Effector memory CD4-positive, alpha-beta T cell (primary cell): ENCODE measurements at places on chromosomes 16 and 17.
A peak's percentile ranks its signal among the peaks of the same experiment; 100 is the strongest.

DNA sequence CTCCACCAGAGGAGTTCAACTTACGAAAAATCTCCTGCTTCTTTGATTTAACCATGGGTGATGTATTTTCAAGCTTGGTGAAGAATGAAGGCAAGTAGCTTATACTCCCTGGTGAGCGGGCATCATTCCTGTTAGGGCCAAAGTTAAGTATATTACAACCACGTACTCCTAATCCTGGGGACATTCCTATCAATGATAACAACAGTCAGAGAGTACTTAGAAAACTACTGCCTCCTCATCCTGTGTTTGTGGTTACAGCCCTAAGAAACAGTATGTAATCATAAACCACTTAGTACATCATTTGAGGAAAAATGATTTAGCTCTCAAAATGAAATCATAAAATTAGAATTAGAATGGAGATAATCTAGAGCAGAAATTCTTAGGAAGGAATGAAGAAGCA is 47.3 kb downstream of the TTC19 start:
- DNase-seq: no peak

DNA sequence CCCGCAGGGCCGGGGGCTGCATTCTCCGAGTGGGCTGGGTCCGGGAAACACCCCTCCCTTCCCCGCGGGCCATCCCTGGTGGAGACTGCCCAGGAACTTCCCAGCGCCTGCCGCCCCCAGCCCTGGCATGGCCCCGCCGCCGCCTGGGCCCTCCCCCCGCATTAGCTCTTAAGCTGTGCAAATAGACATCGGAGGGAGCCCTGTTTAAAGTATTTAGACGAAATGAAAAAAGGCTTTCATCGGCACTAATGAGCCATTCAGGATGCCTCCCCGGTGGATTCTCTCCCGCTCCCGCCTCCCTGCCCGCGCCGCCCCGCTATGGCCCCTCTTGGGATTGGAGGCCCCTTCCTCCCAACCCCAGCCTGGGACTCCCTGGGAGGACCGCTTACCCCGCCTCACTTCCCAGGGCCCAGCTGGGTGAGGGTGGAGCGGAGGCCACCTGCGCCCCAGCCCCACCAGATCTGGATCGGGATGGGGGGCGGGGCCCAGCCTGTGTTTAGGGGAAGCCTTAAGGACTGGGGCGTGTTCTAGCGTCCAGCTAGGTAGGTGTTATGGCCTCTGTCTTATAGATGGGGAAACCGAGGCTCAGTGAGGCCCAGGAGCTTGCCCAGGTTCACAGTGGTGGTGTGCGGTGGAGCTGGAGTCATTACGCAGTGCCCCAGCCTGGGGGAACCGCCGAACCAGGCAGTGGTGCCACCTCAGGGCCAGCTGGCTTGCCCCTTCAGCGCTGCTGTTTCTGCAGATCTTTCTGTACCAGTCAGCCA is 19.7 kb downstream of the SEZ6 start:
- no peak for DNase-seq

- DNase-seq: no peak
Observed at GRCh38 chr17:3571043-3571900, 13.7 kb upstream of the TRPV3 start.

GRCh38 chr17:17503566-17504130 is 7.5 kb upstream of the RASD1 start:
- no peak for DNase-seq

GRCh38 chr17:2800367-2800766 is 4.1 kb downstream of the RAP1GAP2 start:
- no peak for DNase-seq

- DNase-seq: no peak
Observed at GRCh38 chr17:21113049-21113690, 13.6 kb upstream of the DHRS7B start.

DNA sequence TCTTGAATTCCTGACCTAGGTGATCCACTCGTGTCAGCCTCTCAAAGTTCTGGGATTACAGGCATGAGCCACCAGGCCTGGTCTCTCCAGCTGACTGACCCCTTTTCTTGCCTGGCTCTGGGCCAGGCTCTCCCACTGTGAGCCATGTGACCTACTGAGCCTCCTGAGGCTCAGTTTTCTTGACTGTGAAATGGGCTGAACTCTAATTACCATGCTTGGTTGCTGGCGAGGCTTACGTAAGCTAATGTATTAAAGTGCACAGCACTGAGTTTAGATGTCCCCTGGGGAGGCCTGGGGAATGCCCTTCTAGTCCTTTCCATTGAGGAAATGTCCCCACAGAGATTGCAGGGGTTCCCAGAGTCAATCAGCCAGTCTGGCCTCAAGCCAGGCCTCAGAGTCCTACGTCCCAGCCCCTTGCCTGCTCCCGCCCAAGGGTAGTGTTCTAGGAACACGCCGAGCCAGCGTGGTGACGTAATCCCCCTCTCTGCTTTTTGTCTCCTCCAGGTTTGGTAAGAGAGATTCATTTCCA is 45.8 kb upstream of the LGALS9 start:
- no peak for DNase-seq

DNA sequence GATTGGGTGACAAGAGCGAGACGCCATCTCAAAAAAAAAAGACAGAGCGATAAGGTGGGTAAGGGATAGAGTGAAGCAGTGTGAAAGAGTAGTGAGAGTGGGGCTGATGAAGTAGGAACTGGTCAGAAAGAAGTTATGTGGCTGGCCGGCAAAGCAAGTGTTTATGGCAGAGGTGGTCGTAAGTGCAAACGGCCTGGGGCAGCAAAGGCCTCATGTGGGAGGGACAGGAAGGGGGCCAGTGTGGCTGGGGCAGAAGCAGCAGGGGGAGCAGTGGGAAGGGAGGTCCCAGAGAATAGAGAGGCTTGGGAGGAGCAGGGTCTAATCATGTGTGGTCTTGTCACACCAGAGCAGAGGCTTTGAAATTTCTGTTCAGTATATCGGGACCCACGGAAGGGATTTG is 186.2 kb downstream of the HS3ST3B1 start:
- DNase-seq: no peak

DNA sequence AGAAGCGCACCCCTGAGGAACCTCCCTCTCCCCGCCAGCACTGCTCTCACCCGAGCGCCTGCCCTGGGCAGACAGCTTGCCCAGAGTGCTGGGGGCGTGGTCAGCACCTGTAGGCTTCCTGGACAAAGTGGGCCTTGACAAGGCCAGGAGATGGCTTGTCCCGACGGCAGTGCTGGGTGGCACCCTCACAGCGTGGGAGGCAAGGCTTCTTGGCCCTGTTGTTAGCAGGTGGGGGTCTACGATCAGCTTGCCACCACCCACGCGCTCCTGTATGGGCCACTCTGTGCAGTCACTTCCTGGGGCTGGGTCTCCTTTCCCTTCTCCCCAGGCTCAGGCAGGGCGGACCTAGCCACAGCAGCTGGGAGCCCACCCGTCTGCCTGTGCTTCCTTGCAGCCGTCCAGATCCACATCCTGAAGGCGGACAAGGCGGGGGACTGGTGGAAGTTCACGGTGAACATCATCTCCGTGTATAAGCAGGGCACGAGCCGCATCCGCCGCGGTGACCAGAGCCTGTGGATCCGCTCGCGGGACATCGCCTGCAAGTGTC is 218.0 kb downstream of the NTN1 start:
- no peak for DNase-seq

DNA sequence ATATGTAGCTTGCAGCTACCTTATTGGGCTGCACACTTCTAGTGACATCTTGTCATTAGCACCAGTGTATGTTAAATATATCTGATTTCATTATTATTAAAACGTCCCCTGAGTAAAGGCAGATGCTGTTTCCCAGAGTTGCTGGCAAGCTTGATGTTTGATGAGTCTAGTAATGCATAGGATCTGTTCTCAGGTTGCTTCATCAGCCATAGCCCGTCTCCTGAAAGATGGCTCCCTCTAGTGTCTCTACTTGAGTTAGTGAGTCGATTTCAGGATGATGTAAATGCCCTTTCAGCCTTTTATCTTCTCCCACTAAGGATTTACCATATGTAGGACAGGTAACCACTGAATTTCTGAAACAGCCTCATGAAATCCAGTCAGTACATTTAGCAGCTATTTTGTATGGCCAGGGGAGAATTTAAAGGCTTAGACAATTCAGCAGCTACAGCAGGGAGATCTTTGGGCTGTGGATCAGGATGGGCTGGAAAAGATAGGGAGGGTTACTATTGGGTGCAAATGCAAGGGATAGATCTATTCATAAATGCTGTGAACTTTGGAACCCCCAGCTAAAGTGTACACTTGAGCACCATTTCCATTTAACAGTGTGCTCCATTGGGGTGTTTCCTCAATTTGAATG is 376.3 kb downstream of the CNTNAP4 start:
- no peak for DNase-seq

DNA sequence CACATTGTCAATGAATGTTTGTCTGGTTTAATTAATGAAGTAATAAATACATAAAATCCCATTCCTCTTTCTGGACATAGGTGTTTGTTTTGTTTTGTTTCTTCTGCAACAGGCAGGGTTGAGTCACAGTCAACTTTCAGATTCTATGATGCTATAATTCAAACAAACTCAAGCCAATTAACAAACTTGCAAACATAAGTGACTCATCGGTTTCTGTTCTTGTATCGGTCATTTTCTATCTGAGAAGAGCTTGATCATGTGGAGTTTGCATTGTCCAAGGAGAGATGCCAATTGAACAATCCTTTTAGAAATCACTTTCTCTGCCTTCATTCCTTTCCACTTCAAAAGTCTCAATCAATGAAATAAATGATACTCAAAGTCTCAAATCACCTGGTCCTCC is 294.2 kb upstream of the C16orf82 start:
- no peak for DNase-seq

GRCh38 chr17:58974354-58974753 is 132.3 kb downstream of the TRIM37 start:
- no peak for DNase-seq

GRCh38 chr16:58041628-58041955 is 16.0 kb downstream of the MMP15 start:
- DNase-seq: no peak

DNA sequence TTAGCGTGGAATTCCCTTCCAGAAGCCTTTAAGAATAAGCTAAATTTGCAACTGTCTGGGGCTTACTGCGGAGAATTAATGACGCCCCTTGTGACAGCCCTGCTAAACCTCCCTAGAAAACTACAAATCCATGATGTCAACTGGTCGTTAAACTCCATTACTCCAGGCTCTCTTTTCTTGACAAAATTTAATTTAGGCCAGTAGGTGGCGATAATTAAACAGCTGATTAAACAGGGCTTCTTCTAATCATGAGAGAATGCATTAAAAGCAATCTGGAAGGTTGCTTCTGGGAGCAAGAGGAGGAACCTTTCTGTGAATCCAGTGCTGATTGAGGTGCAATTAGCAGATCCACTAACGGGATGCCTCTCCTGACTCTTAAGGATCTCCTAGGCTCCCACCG is 8.1 kb upstream of the NLRP1 start:
- DNase-seq: no peak

DNA sequence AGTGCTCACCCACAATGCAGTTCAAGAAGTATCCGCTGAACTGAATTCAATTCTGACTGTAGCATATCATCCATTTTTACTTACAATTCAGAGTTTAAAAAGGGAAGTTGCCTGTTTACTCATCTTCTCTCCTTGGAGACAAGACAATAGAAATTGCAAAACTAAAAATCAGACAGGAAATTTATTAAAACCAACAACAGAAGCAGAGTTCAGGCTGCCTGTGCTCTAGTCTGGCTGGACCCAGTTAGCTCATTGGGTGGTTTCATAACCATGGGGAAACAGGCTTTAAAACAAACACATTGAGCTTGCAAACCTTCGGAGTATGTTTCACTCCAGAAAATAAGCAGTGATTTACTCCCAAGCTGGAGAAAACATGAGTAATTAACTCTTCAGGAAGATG is 321.4 kb downstream of the GRIN2A start:
- DNase-seq: no peak

GRCh38 chr16:35195864-35196216 is 1736.4 kb downstream of the TP53TG3F start:
- DNase-seq: no peak

DNA sequence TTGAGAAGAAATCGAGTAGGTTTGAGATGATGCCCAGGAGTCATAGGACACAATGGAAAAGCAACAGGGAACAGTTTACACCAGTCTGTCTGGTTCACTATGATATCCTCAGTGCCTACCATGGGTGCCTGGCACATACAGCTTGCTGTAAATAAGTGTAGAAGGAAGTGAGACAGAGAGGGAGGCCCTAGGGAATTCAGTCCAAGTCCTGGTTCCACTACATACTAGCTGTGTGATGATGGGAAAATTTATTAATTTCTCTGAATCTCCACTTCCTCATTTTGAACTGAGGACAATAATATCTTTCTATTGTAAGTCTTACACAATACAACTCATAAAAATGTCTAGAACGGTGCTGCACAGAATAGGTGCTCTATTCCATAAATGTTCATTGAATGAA is 53.3 kb upstream of the LYRM9 start:
- DNase-seq: no peak

- no peak for DNase-seq
Observed at GRCh38 chr17:17435323-17435722, 41.5 kb upstream of the MED9 start.

GRCh38 chr16:68247400-68247799 is 2.2 kb downstream of the PLA2G15 start:
- no peak for DNase-seq

- DNase-seq: peak; percentile 20
Observed at GRCh38 chr16:71542377-71542776, 16.2 kb downstream of the CHST4 start.

GRCh38 chr17:2024572-2025219 is 438 bp downstream of the RTN4RL1 start:
- no peak for DNase-seq

DNA sequence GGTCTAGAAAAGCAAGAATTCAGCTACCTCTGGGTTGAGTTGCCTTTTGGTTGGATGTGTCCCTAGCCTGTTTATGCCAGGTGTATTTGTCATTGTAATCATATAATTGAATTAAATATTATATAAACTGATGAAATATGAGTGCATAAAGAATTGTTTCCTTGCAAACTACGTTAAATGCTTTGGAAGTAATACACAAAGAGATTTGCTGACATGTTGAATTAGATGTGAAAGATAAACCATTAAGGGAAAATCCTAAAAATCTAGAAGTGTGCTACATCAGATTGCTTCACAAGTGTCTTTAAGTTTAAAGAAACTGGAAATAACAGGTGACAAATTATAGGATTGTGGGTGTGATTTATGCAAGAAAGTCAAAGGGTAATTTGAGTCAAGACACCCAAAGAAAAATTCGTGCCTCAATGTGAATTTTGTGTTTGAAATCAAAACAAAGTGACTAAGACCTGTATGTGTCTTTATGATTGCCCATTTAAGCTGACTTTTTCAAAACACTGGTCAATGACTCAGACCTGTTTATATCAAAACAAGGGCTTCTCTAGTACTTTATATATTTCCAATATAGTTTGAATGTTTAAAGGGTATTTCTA is 5.1 kb upstream of the PYY start:
- no peak for DNase-seq

GRCh38 chr16:67055712-67056487 is 27.0 kb downstream of the CBFB start:
- no peak for DNase-seq
